ENCODE measurements at places on chromosomes 2 and 18. TPM values are rescaled to one million over a fixed set of nuclear protein-coding genes. Genes with fewer than 3 reads are reported as not detected.

ACAA2 gene
- 31.3 TPM for total RNA-seq

MYO5B gene
- 0.17 TPM for total RNA-seq

PPIL3 gene
- 44.2 TPM for total RNA-seq

XRCC5 gene
- 233 TPM for total RNA-seq

CCDC68 gene
- 3.7 TPM for total RNA-seq

NMUR1 gene
- total RNA-seq = not detected

PROC gene
- total RNA-seq = not detected

TMEM131 gene
- 8.0 TPM for total RNA-seq

ANKAR gene
- total RNA-seq = 0.67 TPM

UNC80 gene
- not detected for total RNA-seq

REG3G gene
- total RNA-seq = not detected

AGXT gene
- not detected for total RNA-seq

SULT1C2 gene
- under 0.01 TPM for total RNA-seq

SNTG2 gene
- total RNA-seq = not detected

STARD6 gene
- total RNA-seq = 0.15 TPM

ZNF532 gene
- total RNA-seq = 40.3 TPM

TMEM247 gene
- total RNA-seq = not detected

TTL gene
- 33.0 TPM for total RNA-seq

AKAIN1 gene
- not detected for total RNA-seq

NYAP2 gene
- not detected for total RNA-seq

Data from bronchus fibroblast of lung (primary cell).